ENCODE measurements at places on chromosomes 16 and 17.
A peak's percentile ranks its signal among the peaks of the same experiment; 100 is the strongest.

GRCh38 chr16:67678354-67679023, 11.9 kb downstream of the C16orf86 start:
- DNase-seq: no peak

GRCh38 chr17:81514489-81514738, 1.8 kb upstream of the ACTG1 start:
- DNase-seq: no peak

GRCh38 chr17:36063786-36064541, at the start of gene CCL18:
TSS of gene CCL18 (plus strand) at chr17:36064272. CDS start at chr17:36064343, 71 bp downstream.
- no peak for DNase-seq

DNA sequence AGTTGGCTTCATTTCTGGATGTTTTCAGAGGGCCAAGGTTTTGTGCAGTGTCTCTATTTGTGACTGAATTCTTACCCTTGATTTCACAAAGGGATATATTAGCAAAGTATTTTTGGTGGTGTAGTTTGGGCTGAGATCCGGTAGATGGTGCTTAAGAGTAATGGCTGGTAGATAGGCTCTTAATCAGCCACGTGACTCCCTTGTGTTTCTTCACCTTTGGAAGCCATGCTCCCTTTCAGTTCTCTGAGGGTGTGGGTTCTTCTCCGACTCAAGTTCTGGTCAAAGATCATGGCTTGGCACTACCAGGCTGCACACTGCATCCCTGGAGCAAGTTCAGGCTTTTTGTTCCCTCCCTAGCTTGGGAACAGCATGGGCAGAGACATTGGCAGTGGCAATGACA, 887.3 kb downstream of the CDH8 start:
- DNase-seq: no peak

- no peak for DNase-seq
Observed at GRCh38 chr16:77853161-77853560, 64.8 kb downstream of the VAT1L start.

GRCh38 chr17:17379197-17379991, 76.2 kb downstream of the NT5M start:
- DNase-seq: no peak

GRCh38 chr16:67860589-67861398, 12.1 kb upstream of the EDC4 start:
- no peak for DNase-seq

- DNase-seq: no peak
Observed at GRCh38 chr17:78240839-78241238, 9.4 kb downstream of the TMEM235 start.

- DNase-seq: no peak
Observed at GRCh38 chr16:9898124-9898523, 284.1 kb downstream of the GRIN2A start.

DNA sequence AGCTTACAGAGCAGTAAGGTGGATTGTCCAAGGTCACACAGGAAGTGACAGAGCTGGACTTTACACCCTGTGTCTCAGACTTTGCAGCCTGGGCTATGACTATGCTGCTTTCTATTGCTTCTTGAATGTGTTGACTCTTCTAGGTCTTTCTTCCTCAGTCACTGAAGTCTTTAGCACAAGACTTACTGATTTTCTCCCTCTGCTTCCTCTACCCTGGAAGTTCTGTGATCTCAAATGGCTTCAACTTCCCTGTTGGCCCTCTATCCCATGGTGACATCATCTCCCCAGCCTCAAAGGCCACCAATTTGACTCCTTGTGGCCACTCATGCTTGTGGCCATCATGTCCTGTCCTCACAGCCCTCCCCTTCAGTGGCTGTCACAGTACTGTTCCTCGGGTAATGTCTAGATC, 181.3 kb downstream of the HS3ST3A1 start:
- peak; percentile 32 for DNase-seq

- no peak for DNase-seq
Observed at GRCh38 chr17:28811651-28812090, 30.9 kb downstream of the FAM222B start.

DNA sequence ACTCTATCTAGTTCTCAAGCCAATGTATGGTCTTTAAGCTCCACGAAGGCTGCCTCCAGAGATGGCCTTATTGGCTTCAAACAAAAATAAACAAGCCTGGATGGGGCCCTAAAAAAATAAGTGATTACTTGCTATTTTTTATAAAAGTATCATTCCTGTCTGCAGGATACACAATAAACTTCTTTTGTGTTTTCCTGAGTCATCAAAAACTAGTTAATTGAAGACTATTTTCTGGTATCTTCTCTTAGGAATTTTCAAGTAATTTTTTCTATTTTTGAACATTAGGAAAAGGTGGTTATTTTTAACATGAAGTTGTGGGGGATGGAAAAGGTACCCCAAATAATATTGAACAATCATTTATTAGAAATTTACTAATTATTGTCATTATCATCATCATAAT, 213.1 kb upstream of the DYNLRB2 start:
- no peak for DNase-seq

DNA sequence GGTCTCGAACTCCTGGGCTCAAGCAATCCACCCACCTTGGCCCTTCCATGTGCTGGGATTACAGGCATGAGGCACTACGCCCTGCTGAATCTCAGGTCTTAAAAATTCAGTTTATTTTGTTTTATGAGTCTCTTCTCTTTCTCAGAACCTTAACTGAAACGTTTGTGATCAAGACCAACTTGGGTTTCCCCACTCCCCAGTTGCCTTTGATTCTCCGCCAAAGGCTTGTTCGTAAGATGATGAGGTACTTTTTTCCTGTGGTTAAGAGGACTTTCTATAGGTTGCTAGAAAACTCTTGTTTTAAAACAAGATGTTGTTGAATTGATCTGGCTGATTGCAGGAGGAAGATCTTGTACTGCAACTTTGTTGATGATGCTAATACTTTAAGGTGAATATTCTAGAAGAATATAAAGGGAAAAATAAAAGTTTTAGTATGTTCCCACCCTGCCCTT, 11.7 kb downstream of the ABCC1 start:
- no peak for DNase-seq

GRCh38 chr17:67281053-67281452, 36.1 kb upstream of the HELZ start:
- no peak for DNase-seq

DNA sequence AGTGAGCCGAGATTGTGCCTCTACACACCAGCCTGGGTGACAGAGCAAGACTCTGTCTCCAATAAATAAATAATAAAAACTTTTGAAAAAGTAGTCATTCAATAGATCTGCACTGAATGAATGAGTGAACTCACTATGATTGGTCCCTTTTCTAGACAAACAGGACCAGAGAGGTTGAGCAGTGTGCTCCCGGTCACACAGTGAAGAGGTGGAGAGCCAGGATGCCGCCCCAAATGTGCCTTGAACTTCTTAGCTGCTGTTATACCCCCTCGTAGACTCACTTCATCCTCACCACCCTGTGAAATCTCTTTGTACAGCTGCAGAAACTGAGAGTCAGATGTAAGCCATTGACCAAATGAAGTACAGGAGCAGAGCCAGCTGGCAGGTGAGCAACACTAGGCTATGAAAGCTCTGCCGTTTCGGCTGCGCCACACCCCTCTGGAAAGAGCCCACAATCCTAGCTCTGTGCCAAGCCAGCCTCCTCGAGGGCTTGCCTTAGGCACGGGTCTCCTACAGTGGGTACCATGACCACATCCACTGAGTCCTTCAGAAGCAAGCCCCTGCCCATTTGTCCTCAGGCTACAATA, 7.8 kb upstream of the KIAA0513 start:
- no peak for DNase-seq

DNA sequence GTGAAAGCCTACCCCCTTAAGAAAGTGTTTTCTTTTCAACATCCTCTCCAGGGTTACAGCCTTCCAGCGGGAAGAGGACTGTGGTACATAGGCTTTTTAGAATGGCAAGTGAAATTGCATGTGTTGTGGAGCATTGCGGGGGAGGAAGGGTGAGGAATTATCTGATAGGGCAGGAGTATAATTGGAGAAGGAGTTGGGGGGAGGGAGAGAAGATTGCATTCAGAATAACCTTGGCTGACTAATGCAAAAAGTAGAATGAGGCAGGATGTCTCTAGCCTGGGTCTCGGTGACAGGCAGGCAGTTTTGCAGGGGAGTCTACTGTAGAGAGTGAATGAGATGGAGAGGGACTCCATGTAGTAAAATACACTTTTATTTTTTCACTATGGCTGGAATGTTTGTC, 2.4 kb upstream of the CDH8 start:
- DNase-seq: no peak

DNA sequence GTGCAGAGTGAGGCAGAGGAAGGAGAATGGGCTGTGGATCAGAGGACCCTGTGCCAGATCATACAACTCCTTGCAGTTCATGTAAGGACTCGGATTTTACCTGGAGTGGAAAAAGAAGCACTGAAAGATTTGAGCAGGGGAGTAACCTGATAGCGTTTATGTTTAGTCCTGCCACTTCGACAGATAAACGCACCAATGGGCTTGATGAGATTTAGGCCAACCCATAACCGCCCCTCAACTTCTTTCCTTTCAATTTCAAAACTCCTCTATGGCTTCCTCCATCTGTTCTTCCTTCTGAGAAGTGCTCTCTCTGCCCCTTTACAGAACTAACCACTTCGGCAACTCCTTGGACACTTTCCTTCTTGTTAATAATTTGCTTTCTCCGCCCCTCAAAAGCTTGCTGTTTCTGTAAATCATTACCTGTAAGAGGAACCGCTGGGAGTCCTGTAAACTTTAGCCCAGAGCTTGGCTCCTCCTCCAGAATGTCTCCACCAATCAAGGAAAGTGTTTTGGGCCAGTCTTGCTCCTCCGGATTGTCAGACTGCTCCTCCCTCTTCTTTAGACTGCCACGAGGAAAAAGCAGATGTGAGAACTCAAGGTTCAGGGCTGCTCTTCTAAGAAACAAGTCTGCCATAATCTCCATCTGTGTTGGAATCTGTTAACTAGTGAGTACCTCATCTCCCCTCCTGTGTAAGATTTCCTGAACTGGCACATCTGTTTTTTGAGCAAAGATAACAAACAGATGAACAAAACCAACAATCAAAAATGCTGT, at the start of gene ACSM3:
ACSM3 (plus strand) TSS at position 554 of the 772 bp plus-strand sequence. CDS start 6,021 bp downstream, outside the sequence.
- DNase-seq: peak; percentile 75

DNA sequence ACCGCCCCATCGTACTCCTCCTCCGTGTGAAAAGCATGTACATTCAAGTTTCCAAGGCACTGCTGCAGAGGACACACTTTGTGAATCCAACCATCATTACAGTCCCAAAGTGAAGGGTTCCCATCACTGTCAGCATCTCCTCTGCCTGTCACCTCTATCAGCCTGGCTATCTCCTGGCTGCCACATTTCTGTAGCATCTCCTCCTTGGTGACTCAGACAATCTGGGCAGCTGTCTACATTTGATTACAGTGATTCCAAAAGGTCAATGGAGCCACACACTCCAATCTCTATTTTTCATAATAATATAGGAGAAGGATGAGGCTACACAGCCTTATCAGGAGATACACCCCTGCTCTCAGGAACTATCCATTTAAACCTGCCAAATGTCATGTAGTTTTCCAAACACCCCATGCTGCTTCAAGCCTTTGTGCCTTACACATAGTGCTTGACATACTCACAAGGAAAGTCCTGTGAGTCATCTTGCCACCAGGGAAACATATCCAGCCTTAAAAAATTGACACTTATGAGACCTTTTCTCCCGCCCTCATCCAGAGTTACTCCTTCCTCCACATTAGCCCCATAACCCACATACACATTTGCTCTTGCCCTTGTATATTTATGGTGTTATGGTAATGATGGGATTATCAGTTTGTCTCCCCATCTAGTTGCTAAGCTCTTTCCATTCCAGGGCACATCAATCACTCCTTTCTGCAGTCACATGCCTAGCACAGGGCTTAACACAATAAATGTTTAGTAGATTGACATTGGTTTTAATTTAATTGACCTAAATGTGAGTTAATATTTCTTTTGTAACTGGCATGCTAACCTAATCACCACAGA, 250.1 kb upstream of the CDH5 start:
- DNase-seq: no peak

GRCh38 chr16:15594711-15595320, 48.1 kb downstream of the MARF1 start:
- DNase-seq: no peak

DNA sequence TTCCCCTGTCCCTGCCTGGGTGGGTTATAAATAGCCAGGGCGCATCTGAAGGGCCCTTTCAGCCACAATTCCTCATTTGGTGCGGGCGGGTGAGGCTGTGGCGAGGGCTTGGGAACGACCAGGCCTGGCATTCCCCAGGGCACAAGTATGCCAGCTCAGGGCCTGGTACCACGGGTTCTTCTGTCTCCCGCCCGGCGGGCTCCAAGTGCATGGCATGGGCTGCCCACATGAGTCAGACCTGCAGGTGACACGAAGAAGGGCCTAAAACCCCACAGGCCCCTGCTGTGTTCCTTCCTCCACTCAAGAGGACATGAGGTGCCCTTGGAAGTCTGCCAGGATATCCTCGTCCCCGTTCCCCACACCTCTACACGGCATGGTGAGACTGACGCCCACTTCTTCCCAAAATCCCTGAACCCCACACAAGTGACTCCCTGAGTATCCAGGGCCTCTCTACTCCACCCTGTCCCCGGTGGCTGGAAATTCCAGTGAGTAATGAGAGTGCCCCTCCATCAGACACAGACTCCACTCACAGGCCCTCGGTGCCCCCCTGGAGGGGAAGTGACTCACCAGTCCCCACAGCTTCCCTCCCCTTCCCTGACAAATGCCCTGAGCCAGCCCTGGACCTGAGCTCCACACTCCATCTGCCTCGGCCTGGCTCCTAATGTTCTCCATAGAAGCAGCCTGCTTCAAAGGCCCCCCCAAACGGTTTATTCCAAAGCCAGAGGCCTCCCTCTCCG, 68.8 kb downstream of the ABR start:
- peak; percentile 99 for DNase-seq

- no peak for DNase-seq
Observed at GRCh38 chr16:65658349-65658748, 536.5 kb upstream of the CDH11 start.

DNA sequence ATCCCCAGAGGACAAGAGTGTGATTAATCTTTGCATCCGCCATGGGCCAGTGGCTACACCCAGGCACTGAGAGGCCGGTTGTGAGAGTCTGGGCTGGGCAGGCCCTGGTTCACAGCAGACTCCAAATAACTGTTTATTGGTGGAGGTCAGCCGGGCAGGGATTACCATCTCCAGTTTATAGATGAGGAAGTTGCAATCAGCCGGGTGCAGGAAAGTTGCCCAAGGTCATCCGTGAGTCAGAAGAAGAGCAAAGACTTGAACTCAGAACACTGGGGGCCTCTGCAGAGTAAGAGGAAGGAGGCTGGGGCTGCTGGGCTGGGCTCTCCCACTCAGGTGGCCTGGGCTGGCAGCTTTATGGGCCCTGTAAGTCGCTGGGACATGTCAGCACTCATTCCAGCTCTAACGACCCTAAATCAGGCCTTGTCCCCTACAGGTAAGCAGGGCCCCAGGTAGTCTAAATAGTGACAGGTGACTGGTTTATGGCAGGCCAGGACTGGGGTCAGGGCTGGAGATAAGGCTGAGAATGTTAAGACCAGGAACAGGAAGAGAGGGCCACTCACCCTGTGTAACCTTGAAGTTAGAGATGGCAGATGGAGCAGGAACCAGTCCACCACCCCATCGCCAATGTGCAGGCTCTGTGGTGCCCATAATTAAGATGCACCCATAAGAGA, 2.1 kb upstream of the CA4 start:
- DNase-seq: peak; percentile 30

DNA sequence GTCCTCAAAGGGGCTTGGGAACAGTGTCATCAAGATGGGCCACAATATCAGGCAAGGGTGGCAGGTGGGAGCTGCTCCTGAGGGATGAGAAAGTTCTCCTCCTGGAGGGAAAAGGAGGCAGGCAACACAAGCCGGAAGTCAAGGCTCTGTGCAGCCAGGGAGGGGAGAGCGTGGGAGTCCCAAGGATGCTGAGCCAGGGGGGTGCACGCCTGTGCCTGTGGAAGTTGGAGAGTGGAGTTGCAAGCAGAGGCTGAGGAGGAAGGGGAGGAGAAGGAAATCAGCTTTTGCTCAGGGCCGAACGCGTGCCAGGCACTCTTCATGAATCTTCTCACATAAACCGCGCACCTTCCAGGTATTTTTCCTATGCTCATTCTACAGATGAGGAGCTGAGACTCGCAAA, 7.4 kb upstream of the SLC13A2 start:
- DNase-seq: no peak

Measured in CD14-positive monocyte (primary cell).